ENCODE measurements at places on chromosomes 4 and X.

DNA sequence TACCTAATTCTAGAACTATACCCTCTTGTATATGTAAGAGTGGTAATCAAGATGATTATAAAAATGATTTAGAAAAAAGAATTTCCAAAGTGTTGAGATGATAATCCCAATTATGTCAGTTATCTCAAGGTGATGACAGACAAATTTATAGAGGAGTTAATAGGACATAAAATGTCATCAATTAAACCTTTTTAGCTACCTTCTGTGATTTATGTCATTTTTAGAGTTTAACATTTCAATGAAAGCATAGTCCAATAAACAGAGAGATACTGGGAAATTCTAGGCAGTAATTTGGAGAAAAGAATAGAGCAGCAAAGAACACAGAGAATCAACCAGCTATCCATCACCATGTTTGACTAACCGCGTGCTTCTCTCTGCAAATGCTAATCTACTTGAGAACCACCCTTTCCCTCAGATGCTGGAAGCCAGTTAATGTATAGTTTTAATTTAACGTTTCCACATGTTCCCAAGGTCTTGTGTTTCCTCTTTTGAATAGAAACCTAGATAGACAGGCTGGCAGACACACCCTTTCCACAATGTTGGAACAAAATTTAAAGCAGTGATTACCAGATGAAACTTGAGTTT, 433.1 kb upstream of the FAM241A start:
- no peak for DNase-seq

GRCh38 chrX:45063319-45064095, 137.2 kb downstream of the DIPK2B start:
- DNase-seq, result no peak

DNA sequence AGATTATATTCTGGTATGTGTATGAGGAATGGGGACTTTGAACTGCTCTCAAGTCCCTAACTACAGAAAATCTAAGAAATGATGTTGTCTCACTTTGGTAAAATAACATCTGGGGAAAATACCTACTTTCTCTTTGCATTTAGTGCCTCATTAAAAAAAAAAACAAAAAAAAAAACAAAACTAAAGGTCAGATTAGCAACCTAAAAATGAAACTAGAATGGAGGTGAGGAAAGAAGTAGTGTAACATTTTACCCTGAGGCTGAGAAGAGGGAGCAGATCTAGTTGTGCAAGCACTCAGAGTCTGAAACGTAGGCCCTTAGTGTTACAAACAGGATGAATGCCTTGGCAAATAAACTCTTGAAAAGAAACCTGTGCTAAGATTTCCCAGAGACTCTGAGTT, 56.0 kb downstream of the VGLL1 start:
- DNase-seq, result no peak

GRCh38 chr4:143348233-143349077, 11.8 kb downstream of the GAB1 start:
- no peak for DNase-seq

DNA sequence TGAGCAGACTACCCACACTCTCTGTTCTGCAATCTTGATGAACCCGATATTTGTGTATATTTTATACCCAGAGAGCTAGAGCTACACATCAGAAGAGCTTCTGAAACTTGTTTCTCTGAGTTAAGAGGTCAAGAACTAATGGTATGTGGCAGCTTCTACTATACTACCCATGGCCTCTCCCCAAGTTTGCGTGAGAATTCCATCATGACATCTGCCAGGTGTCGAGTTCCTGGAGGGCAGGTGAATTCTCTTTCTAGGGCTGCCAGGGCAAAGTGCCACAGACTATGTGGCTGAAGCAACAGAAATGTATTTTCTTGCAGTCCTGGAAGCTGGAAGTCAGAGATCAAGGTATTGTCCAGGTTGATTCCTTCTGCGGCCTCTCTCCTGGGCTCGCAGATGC, 4.4 kb downstream of the SORCS2 start:
- DNase-seq, result no peak

GRCh38 chr4:83115656-83116285, 1.2 kb upstream of the PLAC8 start:
- DNase-seq, result no peak

- no peak for DNase-seq
These were observed 34.4 kb downstream of the PTCHD1 start for GRCh38 chrX:23369027-23369426.

- DNase-seq, result no peak
These were observed 81.8 kb upstream of the RBPJ start for GRCh38 chr4:26238778-26239679.

All from stimulated activated CD4-positive, alpha-beta T cell treated with anti-CD3 and anti-CD28 coated beads, Interleukin-1b, Interleukin-23, amount 100 ng/mL, for 48 hours (primary cell).